RWPE2 (cell line): ENCODE measurements at places on chromosomes 4 and X.

DNA sequence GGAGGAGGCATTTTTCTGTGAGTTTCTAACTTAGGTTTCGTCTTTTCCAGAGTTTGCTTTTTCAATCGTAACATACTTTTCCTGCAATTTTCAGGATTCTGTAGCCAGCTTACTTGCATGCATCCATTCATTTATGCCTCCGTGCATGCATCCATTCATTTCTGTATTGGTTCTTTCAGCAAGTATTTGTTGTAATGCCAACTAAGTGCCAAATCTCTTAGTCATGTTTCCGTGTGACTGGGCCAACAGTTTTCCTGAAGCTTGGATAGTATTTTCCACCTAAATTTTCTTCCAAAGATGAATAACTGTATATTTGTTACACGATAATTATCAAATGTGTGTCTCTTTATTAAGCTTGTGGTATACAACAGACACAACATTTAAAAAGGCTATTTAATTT is 41.5 kb downstream of the CBLL2 start:
- no peak for DNase-seq

DNA sequence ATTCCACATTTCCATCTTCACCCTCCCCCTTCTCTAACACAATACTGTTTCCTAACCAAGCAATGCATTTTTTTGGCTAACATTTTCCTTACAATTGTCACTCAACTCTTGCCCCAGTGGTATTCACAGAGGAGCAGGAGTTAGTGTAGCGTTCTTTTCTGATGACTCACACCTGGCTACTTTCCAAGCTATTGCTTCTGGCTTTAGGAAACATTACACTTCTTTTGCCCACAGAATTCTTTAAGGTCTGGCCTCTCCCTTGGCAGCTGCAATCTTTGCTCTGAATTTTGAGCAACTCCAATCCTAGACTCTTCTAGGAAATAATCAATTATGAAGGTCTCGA is 27.5 kb upstream of the PDGFC start:
- peak; percentile 62 for DNase-seq

DNA sequence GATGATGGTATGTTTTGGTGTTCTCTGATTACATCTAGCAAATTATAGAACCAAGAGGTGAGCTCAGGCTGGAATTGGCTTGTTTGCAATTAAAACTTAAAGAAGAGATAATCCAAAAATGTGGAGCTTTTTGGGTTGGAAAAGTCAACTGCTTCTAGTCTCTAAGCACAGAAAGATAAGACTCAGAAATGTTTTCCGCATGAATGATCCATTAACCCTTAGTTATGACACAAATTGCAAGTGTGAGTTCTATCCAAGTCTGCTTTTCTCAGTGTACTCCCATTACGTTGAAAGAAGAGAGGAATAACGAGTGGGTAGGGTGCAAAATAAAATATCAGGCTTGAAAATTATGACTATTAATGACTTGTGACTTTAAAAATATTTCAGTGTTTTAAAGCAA is 38.5 kb downstream of the HPGD start:
- no peak for DNase-seq

- DNase-seq: no peak
Observed at GRCh38 chr4:90960433-90960832, 833.2 kb downstream of the CCSER1 start.

GRCh38 chrX:10341309-10341708 is 184.5 kb downstream of the CLCN4 start:
- no peak for DNase-seq

- no peak for DNase-seq
Observed at GRCh38 chr4:83910693-83911092, 374.8 kb downstream of the GPAT3 start.

DNA sequence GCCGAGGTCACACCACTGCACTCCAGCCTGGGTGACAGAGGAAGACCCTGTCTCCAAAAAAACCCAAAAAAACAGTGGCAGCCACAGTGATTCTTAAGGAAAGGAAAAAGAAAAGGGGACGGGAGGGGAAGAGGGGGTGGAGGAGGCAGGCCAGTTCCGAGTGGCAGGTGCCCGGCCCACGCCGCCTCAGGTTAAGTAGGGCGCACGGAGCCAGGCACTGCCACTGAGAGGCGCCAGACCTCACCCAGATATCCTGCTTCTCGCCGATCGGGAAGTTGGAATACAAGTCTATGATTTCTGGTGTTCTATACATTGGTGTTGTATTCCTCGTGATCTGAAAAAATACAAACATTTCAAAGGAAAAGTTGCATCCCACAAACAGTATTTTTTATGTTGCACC is 35.9 kb downstream of the GAK start:
- no peak for DNase-seq

GRCh38 chr4:158964114-158964727 is 138.7 kb upstream of the RAPGEF2 start:
- no peak for DNase-seq

DNA sequence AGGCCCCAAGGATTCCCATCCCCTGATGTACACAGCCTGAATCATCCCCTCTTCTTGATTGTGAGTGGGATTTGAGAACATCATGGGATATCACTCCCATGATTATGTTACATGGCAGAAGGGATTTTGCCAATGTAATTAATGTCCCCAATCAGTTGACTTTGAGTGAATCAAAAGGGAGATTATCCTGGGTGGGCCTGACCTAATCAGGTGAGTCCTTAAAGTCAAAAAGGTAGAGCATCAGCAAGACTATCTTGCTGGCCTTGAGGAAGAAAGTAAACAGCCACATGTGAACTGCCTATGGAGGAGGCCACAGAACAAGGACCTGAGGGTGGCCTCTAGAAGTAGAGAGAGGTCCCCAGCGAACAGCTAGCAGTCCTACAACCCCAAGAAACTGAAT is 203.1 kb upstream of the ATP6AP2 start:
- no peak for DNase-seq

GRCh38 chr4:180947425-180947824 is 1295.8 kb upstream of the TENM3 start:
- no peak for DNase-seq

GRCh38 chr4:138685316-138685715 is 330.3 kb upstream of the NOCT start:
- no peak for DNase-seq

- no peak for DNase-seq
Observed at GRCh38 chr4:184189966-184190365, 27.7 kb downstream of the ENPP6 start.

GRCh38 chr4:113618205-113618604 is 143.3 kb downstream of the CAMK2D start:
- no peak for DNase-seq

GRCh38 chrX:56029188-56029587 is 203.0 kb upstream of the KLF8 start:
- no peak for DNase-seq

DNA sequence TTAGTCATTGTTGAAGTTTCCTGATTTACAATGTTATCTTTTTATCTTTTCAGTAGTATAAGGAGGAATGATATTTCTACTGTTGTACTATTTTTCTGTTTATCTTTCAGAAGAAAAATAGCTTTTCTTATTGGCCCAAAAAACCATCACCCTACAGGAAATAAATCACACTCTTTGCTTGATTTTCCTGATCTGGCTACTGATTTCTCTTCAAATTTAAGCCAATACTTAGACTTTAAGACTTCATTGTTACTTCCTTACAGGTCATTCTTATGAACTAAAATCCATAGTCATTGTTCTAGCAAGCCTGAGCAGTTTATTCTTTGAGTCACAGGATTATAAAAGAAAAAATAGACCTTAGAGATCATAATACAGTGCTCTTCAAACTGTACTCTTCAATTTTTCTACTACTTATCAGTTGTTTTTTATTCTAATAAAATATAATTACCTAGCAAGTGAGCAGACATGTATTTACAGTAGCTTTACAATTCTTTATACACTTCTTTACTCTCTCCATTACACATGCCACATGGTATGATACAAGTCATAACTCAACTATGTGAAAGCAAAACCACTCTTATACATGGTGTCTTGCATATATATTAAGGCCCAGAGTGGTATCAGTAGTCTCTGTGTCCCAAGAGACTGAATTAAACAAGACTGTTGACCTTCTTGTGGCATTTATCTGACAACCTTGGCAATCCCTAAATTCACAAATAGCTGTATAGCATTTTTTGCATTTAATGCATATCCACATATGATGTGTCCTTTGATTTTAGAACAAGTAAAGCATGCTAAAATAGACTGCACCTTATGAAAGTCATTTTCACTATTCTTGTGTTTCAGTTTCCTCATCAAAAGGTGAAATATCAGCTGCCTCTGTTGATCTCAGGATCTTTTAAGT is 47.9 kb downstream of the TET2 start:
- no peak for DNase-seq

DNA sequence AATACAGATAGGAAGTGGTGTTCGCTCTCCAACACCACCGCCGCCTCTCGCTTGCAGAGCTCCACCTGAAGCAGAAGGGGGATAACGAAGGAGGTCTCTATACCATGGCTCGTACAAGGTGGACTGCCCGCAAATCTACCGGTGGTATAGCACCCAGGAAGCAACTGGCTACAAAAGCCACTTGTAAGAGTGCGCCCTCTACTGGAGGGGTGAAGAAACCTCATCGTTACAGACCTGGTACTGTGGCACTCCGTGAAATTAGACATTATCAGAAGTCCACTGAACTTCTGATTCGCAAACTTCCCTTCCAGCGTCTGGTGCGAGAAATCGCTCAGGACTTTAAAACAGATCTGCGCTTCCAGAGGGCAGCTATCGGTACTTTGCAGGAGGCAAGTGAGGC is 5.2 kb upstream of the BMP15 start:
- no peak for DNase-seq

GRCh38 chr4:22014222-22014741 is 65.7 kb upstream of the KCNIP4 start:
- DNase-seq: no peak

DNA sequence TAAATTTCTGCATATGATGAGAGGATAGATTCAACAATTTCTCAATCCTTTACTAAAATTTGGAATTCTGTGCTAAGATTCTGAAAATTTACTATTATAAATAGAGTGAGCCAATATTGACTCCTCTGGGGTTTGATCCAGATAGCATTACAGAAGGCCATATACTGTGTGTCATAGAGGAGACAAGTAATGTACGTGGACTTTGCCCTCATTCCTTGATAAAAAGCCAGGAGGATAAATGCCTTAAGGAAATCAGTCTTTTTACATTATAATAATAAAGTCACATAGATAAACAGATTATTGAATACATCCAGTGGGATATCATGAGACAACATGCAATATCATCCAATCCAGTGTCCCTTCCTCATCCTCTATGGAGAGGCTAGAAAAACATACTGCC is 188.0 kb upstream of the HDX start:
- no peak for DNase-seq

GRCh38 chrX:119755981-119756533 is 2.3 kb upstream of the SOWAHD start:
- no peak for DNase-seq

GRCh38 chrX:83022020-83022419 is 486.1 kb upstream of the POU3F4 start:
- no peak for DNase-seq

GRCh38 chr4:26261405-26261804 is 59.4 kb upstream of the RBPJ start:
- no peak for DNase-seq

DNA sequence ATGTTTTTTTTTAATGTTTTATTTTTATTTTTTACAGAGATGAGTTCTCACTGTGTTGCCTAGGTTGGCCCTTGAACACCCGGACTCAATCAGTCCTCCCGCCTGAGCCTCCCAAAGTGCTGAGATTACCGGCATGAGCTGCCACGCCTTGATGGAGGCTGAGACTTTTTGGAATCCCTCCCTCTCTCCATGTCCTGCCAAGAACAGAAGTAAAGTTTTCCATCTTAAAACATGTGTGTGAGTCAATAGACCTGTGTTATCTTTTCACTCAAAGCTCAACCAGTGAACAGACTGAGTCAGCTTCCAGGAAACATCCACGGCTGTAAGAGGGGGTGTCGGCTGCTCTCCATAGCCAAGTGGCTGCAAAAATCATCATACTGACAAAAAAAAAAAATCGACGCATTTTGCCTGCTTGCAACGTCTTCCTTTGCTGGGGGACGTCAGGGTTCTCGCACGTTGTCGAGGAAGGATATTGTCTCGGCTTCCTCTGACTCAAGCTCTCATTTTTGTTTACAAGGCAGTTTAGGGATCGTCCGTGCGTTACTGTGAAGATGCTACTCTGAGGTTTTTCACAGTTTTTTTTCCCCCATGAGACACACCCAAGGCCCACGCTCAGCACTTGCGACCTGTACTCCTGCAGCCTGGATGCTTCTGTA is 10.0 kb upstream of the ASMTL start:
- DNase-seq: peak; percentile 23

- DNase-seq: peak; percentile 95
Observed at GRCh38 chrX:48539345-48540027, at the start of gene TBC1D25. Gene TBC1D25 (plus strand): TSS chrX:48539714. CDS start chrX:48539798, 84 bp downstream.

DNA sequence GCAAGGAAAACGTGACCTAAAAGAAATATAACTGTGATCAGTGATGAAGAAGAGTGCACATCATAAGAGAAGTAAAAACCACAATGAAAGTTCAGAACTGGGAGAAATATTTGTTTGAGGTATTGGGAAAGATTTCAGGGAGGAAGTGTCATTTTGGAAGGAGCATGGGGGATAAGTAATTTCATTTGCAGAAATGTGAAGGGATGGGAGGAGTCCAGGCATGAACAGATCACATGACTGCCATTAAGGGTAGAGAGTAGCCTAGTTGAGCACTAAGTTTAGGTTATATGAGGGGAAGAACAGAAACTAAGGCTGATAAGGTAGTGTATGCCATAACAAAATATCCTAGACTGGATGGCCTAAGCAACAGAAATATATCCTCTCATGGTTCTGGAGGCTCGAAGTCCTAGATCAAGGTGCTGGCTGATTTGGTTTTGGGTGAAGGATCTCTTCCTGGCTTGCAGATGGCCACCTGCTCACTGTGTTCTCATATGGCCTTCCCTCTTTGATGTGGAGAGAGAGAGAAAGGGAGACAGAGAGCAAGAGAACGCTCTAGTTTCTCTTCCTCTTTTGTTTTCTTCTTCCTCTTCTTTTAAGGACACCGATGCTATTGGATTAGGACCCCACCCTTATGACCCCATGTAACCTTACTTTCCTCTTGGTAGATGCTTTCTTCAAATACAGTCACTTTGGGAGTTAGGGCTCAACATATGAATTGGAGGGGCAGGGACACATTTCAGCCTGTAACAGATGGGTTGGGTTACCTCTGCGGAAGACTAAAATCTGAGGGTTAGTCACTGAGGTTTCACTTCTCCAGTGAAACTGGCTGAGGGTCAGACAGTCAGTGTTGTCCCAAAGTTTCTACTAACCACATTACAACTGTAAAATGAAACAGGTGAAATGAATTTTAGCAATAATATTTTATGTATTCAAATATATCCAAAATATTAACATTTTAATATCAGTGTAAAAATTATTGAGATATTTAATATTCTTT is 77.9 kb downstream of the EGF start:
- no peak for DNase-seq

GRCh38 chr4:17576932-17577664 is at the start of gene LAP3:
Gene LAP3 (plus strand): TSS chr4:17577198. CDS start chr4:17577466, 268 bp downstream.
- DNase-seq: peak; percentile 95
